SK-N-SH (cell line): ENCODE measurements at places on chromosomes 3 and 15.
A peak's percentile ranks its signal among the peaks of the same experiment; 100 is the strongest.

GRCh38 chr3:20322085-20322484, 136.1 kb upstream of the SGO1 start:
- DNase-seq: no peak

DNA sequence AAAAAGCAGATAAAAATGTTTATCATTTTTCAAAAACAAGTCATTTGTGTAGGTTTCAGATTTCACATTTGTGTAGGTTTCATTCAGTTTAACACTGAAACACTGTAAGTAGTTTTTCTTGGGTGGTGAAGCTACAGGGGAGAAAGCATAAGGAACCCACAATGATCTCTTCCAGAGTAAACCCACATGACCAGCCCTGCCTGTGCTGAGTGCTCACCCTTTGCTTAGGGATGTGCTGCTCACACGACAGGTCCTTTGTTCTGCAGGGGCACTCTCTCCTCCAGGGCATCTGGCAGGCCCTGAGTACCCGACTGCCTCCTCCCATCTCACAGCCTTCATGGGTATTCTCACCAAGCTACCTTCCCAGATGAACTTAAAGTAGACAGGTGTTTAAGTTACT, 28.9 kb downstream of the ZXDC start:
- DNase-seq: no peak

- no peak for DNase-seq
These were observed 77.4 kb downstream of the RBPMS2 start for GRCh38 chr15:64697911-64698369.

- peak; percentile 17 for DNase-seq
These were observed 237.8 kb upstream of the GADL1 start for GRCh38 chr3:31132132-31132769.

GRCh38 chr3:129207479-129207878, 23.8 kb upstream of the CNBP start:
- DNase-seq: no peak

DNA sequence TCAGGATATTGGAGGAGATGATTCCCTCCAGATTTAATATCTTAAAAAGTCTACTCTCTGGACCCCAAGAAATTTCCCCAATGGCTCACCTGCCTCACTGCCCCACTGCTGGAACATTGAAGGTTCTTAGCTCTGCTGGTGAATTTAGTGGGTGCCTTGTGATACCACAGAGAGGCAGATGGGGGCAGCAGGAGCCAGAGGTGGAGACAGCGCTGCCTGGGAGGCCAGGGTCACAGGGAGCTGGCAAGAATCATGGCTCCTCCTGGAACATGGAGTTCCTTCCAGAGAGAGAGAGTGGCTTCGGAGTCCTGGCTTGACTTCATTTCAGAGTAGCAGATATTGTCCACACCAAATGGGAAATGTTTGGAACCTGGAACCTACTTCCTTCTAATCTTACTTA, 263.5 kb upstream of the CFAP20DC start:
- DNase-seq: peak; percentile 27

DNA sequence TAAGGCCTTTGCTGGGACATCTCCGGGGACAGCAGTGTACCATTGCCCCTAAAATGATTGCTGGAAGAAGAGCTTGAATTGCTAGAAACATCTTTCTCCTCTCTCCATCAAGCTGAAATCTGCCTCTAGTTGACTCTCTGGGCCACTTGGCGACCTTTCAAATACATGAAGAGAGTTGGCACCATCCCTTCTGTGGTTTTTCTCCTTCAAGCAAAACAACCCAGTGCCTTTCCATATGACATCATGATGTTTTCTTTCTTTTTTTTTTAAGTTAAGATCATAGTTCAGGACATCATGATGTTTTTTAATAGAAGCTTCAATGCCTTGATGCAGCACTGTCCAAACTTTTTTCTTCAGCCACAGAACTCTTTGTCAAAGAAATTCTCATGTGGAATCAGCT, 144.0 kb upstream of the PTPRG start:
- DNase-seq: no peak

DNA sequence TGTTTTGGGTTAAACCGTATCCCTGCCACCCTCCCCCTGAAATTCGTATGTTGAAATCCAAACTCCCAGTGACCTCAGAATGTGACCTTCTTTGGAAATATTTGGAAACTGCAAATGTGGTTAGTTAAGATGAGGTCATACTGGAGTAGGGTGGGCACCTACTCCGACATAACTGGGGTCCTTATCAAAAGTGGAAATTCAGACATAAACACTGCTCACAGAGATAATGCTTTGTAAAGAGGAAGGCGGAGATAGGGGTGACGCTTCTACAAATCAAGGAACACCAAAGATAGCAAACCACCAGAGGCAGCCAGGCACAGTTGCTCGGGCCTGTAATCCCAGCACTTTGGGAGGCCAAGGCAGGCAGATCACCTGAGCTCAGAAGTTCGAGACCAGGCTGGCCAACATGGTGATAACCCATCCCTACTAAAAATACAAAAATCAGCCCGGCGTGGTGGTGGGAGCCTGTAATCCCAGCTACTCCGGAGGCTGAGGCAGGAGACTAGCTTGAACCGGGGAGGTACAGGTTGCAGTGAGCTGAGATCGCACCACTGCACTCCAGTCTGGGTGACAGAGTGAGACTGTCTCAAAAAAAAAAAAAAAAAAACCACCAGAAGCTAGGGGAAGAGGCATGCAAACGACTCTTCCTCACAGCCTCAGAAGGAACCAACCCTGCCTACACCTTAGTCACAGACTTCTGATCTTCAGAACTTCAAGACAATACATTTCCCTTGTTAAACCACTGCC, 51.1 kb upstream of the CHD2 start:
- DNase-seq: no peak

- DNase-seq: no peak
These were observed 10.2 kb downstream of the ZNF445 start for GRCh38 chr3:44467241-44467640.

- no peak for DNase-seq
These were observed 111.8 kb upstream of the DPH6 start for GRCh38 chr15:35657679-35658311.

DNA sequence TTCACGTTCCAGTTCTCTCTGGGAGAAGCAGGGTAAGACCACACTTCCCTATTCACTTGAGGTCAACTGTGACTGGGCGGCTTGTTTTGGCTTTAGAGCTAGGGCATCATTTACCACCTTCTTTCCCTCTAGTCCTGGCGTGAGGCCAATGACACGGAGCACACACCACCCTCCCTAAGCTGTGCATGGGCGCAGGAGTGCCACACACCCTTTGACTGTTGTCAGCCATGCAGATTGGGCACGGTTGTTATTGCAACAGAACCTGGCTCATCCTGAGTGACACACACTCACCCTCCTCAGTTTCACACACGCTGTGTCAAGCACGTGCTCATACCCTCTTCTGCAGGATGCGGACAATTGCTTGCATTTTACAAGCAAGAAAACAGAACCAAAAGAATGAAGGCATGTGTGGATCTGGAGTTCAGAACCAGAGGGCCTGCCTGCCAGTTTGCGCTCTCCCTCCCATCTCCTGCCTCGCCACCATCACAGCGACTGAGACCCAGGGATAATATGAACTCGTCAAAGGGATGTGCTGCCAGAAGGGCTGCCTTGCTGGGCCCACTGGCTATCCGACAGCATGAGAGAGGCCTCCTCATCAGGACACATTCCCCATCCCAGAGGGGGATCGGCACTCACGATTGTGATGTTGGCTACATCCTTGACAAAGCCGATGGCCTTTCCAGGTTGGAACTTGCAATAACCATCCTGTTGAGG, 17.6 kb downstream of the CTSH start:
- DNase-seq: no peak

DNA sequence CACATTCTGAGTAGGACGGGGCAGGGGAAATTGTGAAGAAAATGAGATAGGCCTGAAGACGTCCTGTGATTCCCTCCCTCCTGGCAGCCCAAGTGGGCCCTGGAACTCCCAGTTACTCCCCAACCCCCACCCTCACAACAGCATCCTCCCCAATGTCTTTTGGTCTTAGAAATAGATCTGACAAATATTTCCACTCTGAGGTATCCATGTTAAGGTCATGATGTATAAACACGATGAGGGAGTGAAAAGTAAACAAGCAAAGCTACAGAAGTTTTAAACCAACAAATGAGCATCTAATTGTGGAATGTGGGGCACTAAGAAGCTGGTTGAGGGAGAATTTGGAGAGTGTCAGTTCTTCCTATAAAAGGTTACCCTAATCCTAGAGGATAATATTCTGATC, 103.7 kb upstream of the AADACL2 start:
- DNase-seq: no peak

- DNase-seq: no peak
These were observed 215.6 kb upstream of the CD96 start for GRCh38 chr3:111326144-111326995.

DNA sequence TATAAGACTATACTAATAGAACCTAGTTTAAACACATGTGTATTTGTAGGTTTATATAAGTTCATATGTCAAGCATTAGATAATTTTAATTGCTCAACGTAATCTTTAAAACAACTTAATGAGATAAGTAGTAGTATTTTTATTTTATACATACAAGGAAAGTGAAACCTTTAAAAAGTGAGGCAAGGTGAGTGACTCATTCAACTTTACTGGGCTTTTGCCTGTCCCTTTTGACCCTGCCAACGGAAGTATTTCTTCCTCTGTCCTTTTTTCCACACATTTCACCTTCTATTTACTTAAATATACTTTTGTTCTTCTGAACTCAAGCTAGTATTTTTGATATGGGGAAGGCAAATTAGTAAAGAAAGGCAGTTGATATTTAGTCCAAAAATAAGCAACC, 78.5 kb downstream of the KBTBD8 start:
- no peak for DNase-seq

DNA sequence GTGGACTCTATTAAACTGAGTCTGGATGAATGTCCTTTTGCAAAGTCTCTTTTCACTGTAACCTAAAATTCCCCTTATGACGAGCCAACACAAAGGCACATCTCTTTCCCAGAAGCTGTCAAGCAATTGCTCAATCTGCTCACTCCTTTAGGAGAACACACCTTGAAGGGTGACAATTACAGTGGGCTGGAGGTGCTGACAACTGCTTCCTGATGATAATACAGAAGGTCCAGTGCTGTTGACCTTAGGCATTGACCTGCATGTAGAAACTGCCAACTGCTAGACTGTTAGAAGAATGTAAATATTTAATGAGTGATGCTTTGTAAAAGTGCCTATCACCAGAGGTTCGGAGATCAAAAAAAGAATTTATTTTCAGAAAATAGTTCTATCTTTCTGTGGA, 757.7 kb downstream of the GRM7 start:
- no peak for DNase-seq

- DNase-seq: no peak
These were observed 115.1 kb upstream of the PROK2 start for GRCh38 chr3:71900057-71900456.

- DNase-seq: peak; percentile 74
These were observed 12.4 kb downstream of the TPM1 start for GRCh38 chr15:63054985-63055384.

DNA sequence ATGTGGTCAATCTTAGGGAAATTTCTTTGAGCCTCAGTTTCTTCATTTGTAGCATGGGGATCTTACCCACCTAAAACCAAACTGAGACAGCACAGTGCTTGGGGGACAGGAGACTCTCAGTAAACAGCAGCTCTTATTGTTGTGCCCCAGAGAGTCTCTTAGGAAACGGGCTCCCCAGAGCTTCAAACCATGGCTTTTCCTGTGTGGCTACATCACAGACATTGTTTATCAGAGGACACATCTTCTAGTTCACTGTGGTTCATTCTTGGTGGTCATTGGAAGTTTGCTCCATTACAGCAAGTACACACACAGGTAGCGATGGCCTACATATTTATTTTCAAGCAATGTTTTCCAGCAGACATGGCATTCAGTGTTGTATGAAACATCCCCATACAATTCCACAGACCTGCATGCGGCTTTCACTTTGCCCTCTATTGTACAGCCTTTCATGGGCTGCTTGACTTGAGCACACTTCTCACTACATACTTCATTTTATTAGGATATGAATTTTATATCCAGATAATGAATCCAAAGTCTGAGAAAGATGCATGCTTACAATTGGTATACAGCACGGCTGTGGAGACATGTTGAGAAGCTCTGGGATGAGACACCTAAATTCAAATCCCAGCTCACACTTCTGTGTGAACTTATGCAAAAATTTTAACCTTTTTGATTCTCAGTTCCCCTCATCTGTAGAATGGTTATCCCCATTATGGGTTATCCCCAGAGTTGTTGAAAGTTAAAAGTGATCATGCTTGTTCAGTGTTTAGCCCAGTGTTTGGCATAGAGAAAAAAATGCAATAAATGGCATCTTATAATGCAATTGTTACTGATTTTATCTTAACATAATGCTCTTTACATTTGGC, 84.8 kb upstream of the ICE2 start:
- no peak for DNase-seq

GRCh38 chr3:30551927-30552326, 54.5 kb upstream of the TGFBR2 start:
- DNase-seq: no peak

- DNase-seq: no peak
These were observed 13.5 kb downstream of the TIGIT start for GRCh38 chr3:114307222-114307830.

DNA sequence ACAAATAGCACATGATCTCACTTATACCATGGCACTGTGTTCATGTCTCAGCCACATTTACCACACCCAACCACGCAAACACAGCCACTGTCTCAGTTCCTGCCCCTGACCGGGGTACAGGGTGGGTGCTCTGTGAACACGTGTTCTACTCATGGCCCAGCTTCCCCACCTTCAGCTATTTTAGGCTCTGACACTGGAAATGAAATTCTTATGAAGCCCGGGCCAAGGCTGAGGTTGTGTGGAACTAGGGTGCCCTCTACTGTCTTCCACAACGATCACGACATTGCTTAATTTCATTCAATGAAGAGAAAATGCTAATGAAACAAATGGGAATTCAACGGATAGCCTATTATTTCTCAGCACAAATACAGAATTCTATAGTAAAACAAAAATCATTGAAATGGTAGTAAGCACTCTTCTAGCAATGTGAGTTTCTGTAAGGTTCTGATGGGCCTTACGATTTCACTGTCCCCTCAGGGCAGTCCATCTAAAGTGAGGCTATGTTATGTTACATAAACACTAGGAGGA, 2.1 kb upstream of the GABRA5 start:
- DNase-seq: peak; percentile 77

DNA sequence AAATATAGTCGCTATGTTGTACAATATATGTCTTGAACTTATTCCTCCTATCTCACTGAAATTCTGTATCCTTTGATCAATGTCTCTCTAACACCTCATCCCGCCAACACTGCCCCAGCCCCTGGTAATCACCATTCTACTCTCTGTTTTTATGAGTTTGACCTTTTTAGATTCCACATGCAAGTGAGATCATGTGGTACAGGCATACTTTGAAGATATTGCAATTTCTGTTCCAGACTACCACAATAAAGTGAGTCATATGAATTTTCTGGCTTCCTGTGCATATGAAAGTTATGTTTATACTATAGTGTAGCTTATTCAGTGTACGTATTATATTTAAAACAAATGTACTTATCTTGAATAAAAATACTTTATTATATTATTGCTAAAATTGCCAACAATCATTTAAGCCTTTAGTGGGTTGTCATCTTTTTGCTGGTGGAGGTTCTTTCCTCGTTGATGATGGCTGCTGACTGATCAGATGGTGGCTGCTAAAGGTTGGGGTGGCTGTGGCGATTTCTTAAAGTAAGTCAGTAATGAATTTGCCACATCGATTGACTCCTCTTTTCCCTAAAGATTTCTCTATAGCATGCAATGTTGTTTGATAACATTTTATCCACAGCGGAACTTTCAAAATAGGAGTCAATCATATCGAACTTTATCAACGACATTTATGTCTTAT, 257.2 kb downstream of the NFKBIZ start:
- no peak for DNase-seq

- DNase-seq: no peak
These were observed 421 bp downstream of the KLHL18 start for GRCh38 chr3:47283193-47283537.
